ENCODE measurements at places on chromosomes 6 and 20.

- DNase-seq = no peak
Observed at GRCh38 chr20:43262341-43262740, 72.6 kb upstream of the PTPRT start.

DNA sequence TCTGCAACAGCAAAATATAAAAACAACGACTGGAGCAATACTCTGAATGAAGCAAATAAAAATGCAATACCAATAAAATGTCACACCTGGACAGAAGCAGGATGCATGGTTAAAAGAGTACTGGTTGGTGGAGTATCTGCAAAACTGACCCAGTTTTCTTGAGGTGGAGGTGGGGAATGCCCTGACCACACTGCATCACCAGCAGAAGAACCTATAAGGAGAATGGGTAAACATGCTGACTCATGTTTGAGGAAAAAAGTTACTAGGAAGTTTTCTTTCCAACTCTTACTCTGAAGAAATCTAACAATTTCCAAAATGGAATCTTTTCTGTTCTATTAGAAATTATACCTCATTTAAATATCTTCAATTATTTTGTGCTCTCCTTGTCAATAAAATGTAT is 43.6 kb downstream of the REPS1 start:
- no peak for DNase-seq

- DNase-seq = no peak
Observed at GRCh38 chr20:57947421-57948179, 237.8 kb upstream of the PMEPA1 start.

- DNase-seq = no peak
Observed at GRCh38 chr6:143611580-143611979, 66.2 kb upstream of the PHACTR2 start.

GRCh38 chr6:5004373-5005037 is 668 bp upstream of the RPP40 start:
- no peak for DNase-seq

DNA sequence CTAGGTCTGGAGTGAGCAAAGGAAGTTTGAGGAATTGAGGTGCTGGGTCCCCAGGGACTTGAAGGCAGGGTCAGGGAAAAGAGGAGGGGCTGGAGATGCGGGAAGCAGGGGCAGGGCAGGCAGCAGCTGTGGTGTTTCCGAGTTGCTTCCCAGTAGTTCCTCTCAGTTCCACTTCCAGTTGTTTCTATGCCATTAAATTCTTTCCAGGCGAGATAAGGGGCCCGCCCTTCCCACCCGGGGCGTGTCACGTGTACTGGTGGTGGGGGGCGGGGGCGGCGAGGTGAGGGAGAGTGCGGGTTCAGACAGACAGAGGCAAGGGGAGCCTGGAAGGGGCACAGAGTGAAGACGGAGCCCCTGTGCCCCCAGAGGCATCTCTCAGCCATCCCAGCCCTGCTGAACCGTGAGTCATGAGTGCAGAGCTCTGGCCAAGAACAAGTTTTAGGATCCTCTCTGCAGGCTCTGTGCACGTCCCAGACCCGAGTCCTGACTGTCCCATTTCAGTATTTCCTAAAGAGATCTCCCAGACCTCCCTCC is 977 bp downstream of the TNXB start:
- DNase-seq = no peak

DNA sequence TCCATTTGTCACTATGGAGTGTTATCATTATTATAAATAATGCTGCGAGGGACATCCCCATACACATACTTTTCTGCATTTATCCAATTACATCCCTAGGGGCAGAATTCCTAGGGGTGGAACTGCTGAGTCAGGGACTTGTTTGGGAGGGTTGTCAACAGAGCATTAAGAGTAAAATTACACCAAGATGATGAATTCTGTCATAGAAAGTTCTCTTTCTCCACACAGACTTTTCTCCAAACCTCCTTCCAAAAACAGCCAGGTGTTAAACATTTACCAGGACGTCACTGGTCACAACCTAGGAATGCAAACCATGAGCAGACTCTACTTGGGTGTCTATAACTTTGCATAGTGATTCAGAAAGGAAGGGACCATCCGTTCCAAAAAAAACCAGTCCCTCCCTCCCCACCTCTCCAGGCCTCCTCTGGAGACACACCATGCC is 95.5 kb downstream of the PRND start:
- no peak for DNase-seq

GRCh38 chr20:17345321-17345720 is 118.5 kb downstream of the PCSK2 start:
- DNase-seq = no peak

DNA sequence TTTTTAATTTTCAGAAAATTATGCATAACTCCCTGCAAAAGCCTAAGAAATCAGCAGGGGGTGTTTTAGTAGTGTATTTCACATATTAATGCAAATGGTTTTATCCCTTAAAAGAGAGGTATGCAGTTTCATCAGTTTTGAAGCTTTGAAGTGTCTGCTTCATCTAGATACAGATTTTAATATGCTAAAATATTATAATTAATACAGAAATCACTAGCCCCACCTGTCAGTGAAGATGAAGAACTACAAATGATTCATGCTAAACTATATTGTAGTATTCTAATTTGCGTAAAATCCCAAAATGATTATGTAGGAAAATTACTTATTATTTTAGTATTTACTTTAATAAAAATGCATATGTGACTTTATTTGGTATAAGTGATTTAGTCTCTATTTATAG is 2.9 kb upstream of the TFB1M start:
- no peak for DNase-seq

GRCh38 chr20:51350941-51351631 is 191.4 kb downstream of the NFATC2 start:
- DNase-seq = no peak

- no peak for DNase-seq
Observed at GRCh38 chr20:41615676-41616075, 2.5 kb downstream of the CHD6 start.

GRCh38 chr6:169807699-169808607 is 56.5 kb downstream of the ERMARD start:
- no peak for DNase-seq

DNA sequence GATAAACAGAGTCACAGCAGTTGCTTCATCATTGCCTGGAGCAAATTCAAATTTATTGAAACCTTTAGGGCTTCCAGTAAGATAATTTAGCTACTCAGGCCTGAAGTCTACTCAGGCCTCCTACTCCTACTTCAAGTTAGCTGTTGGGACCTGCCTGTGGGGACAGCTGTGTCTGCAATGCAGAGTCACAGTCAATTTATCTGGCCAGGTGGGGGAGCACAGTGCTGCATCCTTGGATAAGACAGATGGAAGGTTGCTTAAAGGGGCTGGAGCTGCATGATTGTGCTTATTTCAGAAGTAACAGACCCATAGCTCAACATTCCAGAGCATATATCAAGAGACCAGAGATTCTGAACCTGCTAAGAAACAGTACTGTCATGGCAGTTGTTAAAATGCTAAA is 932.1 kb downstream of the QKI start:
- no peak for DNase-seq

GRCh38 chr6:142395266-142395665 is 93.5 kb downstream of the ADGRG6 start:
- DNase-seq = no peak

GRCh38 chr6:18280084-18280483 is 15.8 kb upstream of the DEK start:
- no peak for DNase-seq

- DNase-seq = no peak
Observed at GRCh38 chr20:59013959-59014608, 5.1 kb upstream of the TUBB1 start.

- DNase-seq = no peak
Observed at GRCh38 chr20:24739746-24740145, 209.3 kb upstream of the CST7 start.

DNA sequence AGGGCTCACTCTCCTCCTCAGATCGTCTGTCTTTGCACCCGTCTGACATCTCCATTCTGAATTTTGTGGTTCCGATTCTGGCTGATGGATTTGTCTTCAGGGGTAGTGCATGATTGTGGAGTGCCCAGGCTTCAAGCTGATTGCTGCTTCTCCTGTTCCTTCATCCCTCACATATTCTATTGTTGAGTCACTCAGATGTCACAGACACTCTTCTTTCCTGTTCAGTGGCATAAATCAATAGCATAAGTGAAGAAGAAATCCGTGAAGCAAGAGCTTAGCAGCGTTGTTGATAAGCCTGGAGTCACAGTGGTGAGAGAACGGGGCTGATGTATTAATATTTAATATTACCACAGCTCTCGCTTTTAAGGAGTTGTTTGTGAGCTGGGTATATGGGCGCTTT is 152.5 kb downstream of the MTHFD1L start:
- DNase-seq = no peak

- no peak for DNase-seq
Observed at GRCh38 chr20:57560554-57561355, at the start of gene PCK1. Gene PCK1 (plus strand): TSS chr20:57561110. CDS start chr20:57561412, 302 bp downstream.

- DNase-seq = peak; percentile 78
Observed at GRCh38 chr20:62740286-62741141, 31.9 kb downstream of the NTSR1 start.

DNA sequence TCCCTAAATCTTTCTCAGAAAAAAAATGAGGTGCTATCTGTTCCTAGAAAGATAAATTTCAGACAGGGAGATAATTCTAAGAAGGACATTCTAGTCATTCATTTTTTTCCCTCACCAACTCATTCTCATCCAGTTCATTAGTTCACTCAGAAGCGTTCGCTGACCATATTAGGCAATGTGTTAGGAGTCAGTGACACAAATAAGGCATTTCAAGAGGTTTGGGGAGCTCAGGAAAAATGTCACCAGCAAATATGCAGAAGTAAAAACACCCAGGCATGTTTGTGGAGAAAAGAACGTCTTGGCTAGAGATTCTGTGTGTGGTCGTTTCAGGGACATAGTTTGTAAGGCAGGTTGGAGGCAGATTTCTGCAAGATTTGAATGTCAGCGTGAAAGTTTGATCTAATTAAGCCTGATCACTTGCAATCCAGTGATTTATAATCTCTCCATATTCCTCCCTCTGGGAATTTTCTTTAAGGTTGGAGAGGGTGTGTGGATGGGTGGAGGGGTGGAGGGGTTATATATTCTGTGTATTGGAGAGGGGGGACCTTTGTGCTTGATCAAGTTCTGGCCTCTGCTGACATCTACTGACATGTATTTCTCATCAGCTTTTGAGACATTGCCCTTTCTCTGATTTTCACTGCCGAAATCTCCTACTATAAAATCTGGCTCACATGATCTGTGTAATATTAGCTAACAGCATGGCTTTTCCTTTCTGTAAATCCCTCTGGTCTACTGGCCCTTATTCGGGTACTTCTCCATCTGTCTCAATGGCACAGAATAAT is 3.6 kb downstream of the MYCT1 start:
- DNase-seq = no peak

DNA sequence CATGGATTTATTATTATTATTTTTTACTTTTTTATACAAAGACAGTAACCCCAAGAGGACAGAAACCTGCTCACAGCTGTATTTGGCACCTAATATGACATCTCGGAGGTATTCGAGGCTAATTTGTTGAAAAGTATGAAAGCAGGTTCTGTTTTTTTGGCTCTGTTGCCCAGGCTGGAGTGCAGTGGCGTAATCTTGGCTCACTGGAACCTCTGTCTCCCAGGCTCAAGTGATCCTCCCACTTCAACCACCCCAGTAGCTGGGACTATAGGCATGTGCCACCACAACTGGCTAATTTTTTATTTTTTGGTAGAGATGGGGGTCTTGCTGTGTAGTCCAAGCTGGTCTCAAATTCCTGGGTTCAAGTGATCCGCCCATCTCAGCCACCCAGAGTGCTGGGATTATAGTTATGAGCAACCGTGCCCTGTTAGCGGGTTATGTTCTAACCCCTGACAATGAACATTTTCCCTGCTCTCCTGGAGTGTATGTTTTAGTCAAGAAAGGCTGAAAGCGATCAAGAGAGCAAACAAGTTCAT is 53.7 kb upstream of the ZNF217 start:
- DNase-seq = no peak

- no peak for DNase-seq
Observed at GRCh38 chr6:45500924-45501816, 123.4 kb upstream of the SUPT3H start.

DNA sequence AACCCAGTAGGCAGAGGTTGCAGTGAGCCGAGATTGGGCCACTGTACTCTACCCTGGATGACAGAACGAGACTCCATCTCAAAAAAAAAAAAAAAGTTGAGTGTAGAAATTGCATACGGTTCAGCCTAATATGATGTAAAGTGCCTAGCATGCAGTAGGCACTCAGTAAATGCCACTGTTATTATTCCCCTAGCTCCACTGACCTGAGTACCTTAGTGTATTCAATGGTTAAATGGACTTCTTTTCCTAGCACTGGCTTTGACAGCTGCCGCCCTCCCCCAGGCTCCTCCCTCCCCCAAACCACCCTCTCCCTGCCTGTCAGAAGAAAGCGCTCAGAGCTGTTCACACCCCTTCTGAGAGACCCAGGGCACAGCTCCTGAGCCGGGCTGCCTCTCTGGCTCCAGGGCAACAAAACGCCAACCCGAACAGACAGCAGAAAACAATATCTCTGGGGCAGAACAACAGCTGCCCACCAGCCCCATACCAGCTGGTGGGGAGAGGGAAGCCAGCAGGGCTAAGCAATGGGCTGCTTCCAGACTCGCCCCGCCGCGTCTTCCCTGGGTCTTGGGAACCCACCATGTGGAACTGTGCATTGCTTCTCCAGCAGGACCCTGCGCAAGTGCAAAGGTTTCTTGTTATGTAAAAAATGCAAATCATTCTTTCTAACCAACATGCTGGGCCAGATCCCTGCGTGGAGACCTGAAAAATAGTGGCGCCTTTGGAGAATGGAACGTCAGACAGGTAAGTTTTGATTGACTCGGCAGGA is 4.5 kb downstream of the CPNE5 start:
- DNase-seq = no peak

DNA sequence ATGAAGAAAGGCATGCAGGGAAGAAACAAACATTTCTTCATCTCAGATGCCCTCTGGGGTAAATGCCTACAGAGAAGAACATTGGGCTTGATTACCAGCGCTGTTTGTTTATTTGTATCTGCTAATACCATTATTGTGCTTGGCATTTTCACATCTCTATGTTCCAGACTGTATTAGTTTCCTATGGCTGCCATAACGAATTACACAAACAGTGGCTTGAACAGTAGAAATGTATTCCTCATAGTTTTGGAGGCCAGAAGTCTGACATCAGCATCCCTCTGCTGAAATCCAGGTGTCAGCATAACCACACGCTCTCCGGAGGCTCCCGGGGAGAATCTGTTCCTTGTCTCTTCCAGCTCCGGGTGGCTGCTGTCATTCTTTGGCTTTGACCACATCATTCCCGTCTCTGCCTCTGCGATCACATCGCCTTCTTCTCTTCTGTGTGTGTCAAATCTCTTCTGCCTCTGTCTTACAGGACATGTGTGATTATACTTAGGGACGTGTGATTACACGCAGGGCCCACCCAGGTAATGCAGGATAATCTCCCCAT is 241.6 kb upstream of the SUPT3H start:
- DNase-seq = no peak

DNA sequence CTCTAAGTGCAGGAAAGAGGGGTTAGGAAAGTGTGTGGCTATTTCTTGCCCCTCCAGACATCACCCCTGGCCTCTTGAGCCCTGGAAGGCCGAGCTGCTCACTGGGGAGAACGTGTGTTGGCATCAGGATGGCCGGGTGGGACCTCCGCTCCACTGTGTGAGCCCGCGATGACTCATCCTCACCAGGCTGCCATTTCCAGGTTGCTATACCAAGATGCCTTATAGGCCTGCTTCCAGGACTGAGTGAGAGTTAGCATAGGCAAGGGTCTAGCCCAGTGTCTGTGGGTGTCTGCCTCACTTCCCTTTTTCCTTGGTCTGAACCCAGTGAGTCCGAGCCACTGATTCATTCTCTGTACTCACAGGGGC is 105.0 kb downstream of the MRPL14 start:
- no peak for DNase-seq
